ENCODE measurements at places on chromosomes 7 and 10.

DNA sequence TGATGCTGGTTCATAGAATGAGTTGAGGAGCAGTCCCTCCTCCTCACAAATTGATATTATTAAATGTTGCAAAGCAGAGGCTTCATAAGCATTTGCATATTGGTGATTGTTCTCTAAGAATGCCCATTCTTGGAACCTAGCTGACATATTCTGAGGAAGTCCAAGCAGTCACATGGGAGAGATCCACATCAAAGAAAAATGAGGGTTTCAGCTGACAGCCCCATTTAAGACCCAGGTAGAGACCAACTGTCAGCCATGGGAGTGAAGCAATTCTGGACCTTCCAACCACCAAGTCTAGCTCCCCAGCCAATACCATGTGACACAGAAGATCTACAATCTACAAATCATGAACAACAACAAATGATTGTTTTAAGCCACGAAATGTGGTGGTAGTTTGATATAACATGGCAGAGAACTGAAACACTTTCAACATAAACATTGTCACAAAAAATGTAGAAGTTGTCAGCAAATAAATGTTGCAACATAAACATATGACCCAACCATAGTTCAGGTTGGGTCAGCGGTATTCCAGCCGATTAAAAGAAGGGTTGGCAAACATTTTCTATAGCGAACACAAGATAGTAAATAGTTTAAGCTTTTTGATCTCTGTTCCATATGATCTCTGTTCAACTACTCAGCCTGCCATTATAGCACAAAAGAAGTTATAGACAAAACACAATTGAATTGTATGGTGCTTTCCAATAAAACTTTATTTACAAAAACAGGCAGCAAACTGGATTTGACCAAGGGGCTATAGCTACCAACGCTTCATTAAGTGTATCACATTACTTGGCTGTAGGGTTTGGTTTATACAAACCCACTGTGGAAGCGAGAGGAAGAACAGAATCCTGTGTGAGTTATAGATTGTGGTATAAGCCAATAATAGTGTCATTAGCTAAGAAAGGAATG is 41.4 kb upstream of the MPP7 start:
- no peak for DNase-seq

GRCh38 chr7:150860291-150860977 is 8.1 kb downstream of the AOC1 start:
- no peak for DNase-seq

DNA sequence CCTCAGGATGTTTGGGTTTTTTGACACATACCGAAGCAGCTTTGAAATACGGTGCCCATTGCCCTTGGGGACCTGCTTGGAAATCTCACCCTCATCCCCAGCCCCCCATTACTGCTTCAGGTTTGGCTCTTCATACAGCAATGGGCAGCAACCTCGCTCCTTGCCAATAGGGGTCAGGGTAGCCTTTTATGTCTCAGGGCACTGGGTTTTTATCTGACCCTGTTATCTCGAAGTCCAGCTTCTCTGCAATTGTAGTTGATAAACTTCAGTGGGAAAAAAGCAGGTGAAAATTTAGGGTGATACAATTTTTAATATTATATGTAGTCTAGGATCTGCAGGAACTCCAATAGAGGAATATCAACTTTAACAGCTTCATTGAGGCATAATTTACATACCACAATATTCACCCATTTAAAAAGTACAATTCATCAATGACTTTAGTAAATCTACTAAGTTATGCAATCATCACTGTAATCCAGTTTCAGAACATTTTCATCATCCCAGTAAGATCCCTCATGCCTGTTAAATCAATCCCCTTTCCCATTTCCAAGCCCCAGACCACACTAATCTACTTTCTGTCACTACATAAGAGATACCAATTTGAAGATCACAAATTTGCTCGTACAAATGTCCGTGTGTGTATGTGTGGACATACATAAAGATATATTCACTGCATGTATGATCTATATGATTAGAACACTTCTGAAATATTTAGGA is 386.2 kb downstream of the KCNMA1 start:
- peak; percentile 67 for DNase-seq

DNA sequence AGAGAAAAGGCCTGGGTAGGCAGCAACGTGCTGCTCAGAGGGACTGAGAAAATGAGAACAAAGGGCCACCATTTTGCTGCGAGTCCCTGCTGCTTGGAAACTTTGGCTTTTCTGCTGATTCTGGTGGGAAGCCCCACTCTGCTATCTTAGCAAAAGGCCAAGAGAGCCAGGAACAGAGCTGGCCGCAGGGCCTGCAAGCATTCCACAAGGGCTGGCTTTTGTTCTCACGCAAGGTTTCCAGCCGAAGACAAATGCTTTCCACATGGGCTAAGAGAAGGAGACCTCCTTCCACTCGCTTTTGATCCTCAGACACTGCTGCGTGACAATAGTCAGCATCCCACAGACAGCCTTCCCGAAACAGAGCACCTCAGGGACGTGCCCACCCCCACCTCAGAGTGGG is 163.1 kb downstream of the ARHGAP12 start:
- no peak for DNase-seq

DNA sequence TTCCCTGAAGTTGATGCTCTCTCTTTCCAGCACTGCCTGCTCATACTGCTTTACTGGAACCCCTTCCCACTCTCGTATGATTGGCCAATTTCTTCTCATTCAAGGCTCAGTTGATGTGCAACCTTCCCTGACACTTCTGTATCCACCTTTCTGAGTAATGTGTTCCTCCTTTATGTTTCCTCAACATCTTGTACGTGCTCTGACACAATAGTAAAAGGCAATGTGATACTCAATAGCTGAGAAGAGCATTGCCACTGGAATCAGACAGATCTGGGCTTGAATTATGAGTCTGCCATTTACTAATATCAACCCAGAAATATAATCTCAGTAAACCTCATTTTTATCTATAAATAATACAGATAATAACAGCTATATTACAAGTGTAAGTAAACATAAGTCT is 34.7 kb downstream of the ARL4A start:
- DNase-seq, result peak; percentile 48

- DNase-seq, result no peak
These were observed 8.0 kb downstream of the DGKI start for GRCh38 chr7:137838706-137839315.

DNA sequence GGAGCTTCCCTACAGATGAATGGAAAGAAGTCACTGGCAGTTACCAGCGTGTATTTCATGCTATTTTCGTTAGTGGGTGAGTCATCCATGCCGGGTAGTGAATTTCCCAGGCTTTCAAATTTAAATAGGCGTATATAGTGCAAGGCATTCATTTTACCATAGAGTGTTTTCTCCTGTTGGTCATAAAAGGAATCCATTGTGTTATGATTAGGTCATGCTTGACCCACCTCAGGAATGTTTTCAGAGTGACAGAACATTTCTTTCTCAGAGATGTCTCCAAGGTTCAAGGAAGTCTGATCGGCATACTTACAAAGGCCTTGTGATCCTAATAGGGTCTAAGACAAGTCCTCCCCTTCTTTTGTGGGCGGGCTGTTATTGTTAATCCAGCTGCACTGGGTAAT is 110.7 kb downstream of the AKR1D1 start:
- no peak for DNase-seq

DNA sequence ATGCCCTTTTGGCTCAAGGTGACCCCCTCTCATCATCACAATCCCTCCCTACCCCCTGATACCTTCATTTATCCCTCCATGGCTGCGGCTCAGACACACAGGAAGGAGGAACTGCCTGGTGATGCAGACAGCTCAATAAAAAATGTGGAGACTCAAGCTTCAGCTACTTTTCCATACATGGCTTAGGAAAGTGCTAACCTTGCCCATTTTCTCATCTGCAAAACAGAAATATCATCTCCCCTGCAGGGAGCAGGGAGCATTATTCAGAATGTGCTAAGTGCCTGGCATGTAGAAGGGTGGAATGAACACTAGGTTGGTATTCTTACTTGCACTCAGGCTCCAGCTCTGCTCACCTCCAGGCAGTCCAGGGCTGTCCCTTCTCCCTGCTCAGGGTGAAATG is 23.8 kb downstream of the CXCL12 start:
- no peak for DNase-seq

DNA sequence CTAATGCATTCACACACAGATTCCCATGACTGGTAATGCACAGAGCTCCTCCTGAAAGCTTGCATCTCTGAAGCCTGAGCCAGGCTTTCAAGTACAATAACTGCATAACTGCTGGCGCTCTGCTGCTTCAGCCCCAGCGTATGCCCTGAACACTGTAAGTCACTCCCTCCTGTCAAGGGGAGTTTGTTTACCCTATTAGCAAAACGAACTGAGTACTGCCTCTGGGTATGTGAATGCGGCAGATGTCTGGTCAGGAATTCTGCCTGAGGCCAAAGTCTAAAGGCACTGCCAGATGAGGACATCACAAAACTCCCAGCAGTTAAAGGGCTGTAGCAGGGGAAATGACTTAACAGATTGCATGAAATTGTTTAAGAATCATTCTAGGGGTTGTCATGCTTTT is 97.7 kb downstream of the NRCAM start:
- no peak for DNase-seq

GRCh38 chr10:131180086-131180485 is 131.4 kb downstream of the TCERG1L start:
- no peak for DNase-seq

- DNase-seq, result no peak
These were observed 60.3 kb downstream of the AHCYL2 start for GRCh38 chr7:129285111-129285510.

DNA sequence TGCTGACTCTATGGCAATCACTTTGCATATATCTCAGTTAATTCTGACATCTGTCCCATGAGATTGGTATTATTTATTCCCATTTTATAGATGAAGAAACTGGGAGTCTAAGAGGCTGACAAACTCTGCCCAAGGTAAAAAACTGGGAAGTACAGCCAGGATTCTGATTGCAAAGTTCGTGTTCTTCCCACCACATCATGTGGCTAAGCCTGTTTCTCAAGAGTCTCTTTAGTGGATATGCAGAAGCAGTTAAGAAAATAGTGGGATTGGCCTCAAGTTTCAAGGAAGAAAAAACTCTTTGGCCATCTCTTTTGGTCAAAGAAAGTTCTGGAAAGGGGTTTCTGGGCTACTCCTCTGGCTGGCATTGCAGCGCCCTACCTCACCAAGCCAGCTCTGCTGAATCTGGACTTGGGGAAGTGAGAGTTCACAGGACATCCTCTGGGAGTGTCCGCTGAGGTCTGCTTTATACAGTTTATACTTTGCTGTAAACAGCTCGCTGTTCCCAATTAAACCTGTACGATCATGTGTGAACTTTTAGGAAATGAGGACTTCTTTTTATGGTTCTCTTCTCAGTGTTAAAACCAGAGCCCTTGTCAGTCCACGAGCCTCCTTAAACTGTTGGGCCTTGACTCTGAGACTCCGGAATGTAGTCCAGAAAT is 12.2 kb upstream of the BMPR1A start:
- no peak for DNase-seq

DNA sequence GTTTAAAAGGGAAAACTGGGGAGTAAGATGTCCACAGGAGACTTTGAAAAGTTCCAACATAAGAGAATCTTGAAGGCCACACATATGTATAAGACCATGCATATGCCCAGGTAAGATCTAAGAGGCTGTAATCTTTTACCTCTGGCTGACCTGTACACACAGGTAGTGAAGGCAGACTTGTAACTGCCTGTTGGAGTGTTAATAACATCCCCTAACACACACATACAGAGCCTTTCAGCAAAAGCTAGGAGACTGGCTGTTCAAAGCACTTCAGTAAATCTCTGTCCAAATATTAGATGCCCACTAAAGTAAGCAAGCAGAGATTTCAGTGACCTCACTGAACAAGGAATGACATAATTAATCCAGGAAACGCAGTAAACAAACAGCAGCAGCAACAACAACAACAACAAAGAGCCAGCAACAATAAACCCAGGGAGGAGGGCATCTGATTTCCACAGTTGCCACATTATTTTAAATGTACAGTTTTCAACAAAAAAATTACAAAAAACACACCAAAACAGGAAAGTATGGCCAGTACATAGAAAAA is 15.0 kb downstream of the CYP51A1 start:
- no peak for DNase-seq

- DNase-seq, result no peak
These were observed 117.8 kb downstream of the DYNC2I1 start for GRCh38 chr7:158973941-158974785.

DNA sequence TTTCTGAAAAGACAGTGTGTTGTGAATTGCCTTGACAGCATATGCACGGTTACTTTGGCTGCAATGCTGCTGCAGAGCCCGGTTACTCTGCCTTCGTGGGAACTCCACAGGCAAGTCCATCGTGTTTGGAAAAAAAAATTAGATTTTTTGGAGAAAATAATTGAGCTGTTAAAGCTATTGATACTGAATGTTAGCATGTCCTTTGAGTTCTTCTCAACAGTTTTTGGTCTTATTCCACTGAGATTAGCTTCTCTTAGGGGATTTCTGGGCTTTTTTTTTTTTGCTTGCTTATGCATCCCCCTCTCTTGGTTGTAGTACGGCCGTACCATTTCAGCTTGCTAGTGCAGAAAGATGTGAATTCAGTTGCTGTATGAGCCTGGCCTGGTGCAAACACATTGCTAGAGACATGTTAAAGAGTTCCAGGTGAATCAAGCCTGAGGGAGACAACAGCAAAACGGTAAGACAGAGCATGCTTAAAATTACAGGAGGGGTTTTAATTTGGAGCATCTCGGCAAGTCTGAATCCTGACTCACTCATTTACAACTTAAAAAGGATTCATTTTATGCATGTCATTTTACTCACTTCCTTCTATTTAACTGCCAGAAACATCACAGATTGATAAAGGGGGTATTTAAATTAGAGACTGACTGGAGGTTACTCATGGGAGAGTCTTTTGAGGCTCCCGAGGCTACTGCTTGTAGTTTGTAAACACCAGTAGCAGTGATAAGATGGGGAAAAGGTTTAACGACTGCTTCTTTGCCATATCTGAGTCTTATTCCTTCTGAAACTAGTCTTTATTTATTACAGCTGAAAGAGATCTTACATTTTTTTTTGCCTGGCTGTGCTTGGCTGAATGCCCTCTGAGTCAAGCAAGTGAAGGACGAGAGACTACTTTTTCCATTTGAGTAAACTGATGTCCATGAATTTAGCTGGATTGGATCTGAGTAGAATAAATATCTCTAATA is 113.7 kb downstream of the CDK14 start:
- DNase-seq, result no peak

- peak; percentile 25 for DNase-seq
These were observed 138.5 kb downstream of the CPED1 start for GRCh38 chr7:121126801-121127534.

GRCh38 chr7:140570120-140570519 is 70.5 kb downstream of the DENND2A start:
- no peak for DNase-seq

DNA sequence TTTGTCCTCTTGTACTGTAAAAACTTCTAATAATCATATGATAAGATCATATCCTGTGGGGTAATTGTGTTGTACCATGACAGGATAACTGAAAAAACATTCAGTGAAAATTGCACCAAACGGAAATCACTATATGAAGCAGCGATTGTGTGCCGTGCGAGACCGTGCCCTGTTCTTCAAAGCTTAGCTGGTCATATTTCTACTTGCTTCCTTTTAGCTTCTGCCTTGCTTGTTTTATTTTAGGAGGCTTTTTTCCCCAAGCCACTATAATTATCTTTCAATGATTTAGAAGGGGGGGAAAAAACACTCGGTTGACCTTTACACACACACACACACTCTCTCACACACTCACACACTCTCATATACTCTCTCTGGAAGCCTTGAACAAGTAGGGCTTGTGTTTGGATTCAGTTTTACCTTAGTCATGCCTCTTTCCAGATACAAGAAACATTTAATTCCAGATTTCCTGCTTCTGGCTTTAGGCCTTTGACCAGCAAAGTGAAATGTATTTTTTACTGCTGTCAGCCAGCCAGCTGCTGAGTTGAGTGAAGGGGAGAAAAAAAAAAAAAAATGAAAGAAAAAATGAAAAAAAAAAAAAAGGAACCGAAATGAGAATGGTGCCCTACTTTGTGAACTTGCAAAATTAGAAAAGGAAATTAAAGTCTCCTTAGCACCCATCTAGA is 181.4 kb downstream of the ARID5B start:
- no peak for DNase-seq
